Muscle of back (tissue), 13 donors: ENCODE measurements at places on chromosomes 11 and 22. TPM values are rescaled to one million over a fixed set of nuclear protein-coding genes. Genes with fewer than 3 reads are reported as not detected.

- no peak for DNase-seq
These were observed 25.5 kb upstream of the CECR2 start for GRCh38 chr22:17343766-17344165.

DNA sequence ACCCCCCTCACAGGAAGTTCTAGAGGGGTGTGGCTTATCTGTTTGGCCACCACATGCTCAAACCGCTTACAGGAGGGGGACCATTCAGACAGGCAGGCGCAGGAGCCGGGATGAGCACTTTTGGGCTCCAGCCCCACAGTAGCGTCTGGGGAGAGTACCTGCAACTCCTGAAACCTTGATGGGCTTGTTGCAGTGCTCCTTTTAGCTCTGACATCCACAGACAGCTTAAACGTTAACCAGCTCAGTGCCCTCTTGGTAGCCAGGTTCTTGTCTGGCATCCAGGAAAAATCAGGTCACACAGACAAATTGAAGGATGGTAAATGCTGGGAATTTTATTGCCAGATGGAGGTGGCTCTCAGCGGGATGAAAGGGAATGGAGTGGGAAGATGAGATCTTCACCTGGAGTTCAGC is 326.3 kb downstream of the ETS1 start:
- DNase-seq: no peak

DNA sequence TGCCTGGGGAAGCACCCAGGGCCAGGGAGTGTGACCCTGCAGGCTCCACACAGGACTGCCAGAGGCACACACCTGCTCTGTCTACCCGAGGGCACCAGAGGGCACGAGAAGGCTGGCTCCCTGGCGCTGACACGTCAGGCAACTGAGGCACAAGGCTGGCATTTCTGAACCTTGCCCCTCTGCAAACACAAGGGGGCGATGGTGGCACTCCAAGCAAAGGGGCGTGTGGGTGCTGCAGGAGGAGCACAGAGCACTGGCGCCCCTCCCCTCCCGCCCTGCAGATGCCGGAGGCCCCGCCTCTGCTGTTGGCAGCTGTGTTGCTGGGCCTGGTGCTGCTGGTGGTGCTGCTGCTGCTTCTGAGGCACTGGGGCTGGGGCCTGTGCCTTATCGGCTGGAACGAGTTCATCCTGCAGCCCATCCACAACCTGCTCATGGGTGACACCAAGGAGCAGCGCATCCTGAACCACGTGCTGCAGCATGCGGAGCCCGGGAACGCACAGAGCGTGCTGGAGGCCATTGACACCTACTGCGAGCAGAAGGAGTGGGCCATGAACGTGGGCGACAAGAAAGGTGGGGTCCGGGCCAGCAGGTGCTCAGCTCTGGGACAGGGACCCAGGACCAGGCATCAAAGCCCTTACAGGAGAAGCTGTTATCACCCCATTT is 20.8 kb upstream of the TXNRD2 start:
- no peak for DNase-seq

- DNase-seq: no peak
These were observed 469 bp upstream of the OSBP2 start for GRCh38 chr22:30694171-30694639.

GRCh38 chr11:102560555-102561011 is 30.0 kb upstream of the MMP7 start:
- peak; percentile 10 for DNase-seq

GRCh38 chr11:126969865-126970479 is 30.6 kb downstream of the KIRREL3 start:
- DNase-seq: peak; percentile 8

DNA sequence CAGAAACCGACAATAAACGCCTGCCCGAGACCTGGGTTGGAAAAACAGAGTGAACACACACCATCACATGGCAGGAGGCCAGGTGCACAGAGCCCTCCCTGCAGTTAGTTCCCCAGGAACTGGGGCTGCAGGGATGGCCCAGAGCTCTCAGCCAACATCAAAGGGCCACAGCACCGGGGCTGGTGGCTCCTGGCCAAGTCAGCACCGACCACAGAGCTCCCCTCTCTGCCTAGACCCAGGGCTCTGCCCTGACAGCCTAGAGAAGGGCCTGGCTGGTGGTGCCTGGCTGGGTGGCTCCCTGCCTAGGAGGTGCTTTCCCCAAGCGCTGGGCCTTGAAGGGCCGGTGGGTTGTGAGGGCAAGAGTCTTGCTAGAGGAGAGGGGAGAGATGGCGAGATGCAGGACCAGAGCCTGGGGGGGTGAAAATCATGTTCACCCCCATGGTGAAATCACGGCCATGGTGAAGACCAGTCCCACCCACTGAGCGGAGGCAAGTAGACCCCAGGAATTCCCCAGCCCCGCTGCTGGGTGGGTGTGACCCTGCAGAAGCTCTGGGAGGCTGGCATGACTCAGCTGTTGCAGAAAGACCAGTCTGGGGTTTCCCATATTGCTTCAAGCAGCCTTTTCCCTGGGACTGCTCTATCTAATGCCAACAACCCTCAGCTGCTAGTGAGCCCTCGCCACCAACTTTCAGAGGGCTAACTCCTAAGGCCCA is 7.2 kb upstream of the BID start:
- DNase-seq: no peak

DNA sequence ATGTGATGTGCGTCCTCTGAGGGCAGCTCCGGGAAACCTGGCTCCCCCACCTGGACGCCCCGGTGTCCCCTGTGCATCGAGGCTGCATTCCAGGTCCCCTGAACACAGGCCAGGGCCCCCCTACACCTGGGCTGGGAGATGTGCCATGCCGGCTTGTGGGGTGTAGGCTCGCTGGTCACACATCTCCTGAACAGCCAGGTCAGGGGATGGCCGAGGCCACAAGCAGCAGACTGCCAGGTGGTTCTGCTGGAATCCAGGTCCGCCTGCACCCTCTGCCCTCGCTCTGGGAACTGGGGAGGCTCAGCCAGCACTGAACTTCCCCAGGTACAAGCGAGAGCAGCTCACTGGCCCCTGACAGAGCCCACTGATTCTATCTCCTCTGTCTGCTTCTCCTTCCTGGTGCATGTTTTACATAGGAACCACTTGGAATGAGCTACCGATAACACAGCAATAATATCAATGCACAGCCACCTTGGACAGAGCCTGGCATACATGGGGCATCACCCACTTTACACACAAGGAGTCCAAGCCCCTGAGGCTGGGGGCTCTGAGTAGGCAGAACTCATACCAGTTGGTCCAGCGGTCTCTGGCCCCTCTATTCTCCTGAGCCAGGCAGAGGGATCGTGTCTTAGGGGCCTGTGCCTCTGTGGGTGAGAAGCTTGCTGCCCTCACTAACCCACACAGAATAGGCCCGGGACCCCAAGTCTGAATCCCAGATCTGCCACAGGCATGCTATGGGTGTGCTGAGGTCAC is 46.8 kb downstream of the TBX1 start:
- no peak for DNase-seq

- peak; percentile 40 for DNase-seq
These were observed 69.4 kb upstream of the AMPD3 start for GRCh38 chr11:10385696-10386095.

DNA sequence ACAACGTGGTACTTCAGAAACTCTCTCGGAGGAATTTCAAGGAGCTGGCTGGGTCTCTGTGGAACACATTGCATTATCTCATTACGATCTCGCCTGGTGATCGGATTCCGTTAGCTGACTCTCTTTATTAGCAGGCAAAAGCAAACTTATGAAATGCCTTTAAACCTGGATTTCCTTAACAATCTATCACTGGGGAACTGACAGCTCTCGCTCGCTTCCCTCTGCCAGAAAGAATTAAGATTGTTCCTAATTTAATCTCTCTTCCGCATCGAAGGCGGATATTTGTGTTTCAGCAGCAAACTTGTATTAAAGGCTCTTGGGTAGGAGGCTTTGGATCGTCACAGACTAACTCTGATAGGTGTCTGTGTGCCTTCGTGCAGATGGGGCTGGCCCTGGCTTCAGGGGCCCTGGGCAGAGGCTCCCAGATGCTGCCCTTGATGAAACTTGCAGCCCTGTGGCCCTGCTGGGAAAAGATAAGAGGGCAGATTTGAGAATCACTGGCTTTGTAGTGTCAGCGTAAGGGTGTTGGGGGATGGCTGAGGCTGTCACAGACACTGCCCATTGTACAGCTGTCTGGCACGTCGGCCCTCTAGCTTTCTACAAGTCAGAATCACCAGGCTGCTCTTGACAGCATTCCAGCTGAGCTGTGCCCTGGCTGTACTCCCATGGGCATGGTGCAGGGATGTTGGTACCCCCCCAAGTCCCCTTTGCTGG is 162.2 kb upstream of the NECTIN1 start:
- DNase-seq: no peak

GRCh38 chr11:65478388-65479183 is 20.3 kb upstream of the MALAT1 start:
- DNase-seq: no peak

GRCh38 chr11:66221726-66222236 is 46.7 kb upstream of the RAB1B start:
- DNase-seq: no peak

- no peak for DNase-seq
These were observed 73.2 kb downstream of the ARHGAP8 start for GRCh38 chr22:44825310-44826150.

DNA sequence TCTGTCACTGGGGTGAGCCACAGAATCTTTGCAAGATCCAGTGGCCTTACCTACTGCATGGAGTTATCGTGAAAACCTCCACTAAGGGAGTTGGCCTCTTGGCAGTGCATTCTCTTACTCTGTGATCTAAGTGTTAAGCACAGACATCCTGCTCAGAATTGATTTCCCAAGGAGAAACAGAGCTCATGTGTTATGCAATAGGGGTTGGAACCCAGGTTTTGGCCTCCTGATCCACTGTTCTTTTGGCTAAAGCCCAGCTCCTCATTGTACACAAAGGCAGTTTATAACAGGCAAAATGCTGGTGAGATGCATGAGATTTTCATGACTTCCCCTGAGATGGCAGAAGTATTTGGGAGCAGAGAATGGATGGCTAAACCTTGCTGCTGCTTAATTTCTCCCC is 11.8 kb downstream of the DTX4 start:
- DNase-seq: peak; percentile 60

- peak; percentile 9 for DNase-seq
These were observed 3.1 kb upstream of the TNNT3 start for GRCh38 chr11:1916132-1916985.

DNA sequence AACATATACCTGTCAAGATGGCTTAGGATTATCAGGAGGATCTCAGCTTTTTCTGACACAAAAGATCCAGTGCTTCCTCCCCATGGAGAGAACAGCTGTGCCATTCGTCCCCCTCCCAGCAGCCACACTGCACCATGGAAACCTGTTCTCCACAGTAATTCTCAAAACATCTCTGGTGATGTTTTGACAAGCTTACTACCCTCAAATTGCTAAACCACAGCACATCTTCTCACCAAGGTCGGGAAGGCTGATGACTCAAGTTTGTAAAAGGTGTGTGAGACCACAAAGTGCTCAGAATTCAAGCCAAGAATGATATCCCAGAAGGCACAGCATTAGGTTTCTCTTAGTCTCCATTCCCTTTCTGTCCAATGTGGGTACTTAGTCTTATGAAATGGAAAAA is 3.9 kb upstream of the RAB38 start:
- DNase-seq: no peak

DNA sequence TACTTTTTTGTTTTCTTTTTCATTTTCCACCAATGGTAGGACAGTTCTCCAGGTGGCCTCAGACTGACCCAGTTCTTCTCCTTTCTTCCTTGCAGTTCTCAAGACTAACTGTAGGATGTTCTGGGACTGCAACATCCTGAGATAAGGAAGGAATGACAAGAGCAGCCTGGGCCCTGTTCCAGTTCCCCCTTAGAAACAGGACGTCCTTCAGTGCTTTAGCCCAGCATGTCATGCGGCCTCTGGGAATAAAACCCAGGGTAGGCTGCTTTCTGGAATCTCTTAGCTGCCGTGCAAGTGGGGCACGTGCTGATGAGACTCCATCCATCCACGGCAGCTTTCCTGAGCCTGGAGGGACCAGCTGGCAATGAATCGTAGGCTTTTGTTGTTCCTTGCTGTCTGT is 24.0 kb upstream of the CADM1 start:
- DNase-seq: peak; percentile 23

DNA sequence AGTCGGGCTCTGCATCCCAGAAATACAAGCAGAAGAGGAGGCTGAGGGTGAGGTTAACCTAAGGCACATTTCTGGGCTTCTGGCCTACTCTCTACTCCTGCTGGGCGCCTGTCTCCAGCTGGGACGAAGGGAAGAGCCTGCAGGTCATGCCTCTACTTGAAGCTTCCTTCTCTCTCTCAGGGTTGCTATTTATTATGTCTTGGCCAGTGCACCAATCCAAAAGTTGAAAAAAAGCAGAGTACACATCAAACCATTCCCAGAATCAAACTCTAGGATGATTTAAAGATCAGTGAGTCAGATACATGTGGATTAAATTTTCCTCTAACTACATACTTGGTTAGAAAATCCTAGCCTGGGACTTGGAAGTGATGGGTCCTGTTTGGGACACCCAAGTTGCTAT is 60.2 kb upstream of the CDON start:
- DNase-seq: no peak

GRCh38 chr11:23988381-23989006 is 508.4 kb upstream of the LUZP2 start:
- DNase-seq: peak; percentile 67

DNA sequence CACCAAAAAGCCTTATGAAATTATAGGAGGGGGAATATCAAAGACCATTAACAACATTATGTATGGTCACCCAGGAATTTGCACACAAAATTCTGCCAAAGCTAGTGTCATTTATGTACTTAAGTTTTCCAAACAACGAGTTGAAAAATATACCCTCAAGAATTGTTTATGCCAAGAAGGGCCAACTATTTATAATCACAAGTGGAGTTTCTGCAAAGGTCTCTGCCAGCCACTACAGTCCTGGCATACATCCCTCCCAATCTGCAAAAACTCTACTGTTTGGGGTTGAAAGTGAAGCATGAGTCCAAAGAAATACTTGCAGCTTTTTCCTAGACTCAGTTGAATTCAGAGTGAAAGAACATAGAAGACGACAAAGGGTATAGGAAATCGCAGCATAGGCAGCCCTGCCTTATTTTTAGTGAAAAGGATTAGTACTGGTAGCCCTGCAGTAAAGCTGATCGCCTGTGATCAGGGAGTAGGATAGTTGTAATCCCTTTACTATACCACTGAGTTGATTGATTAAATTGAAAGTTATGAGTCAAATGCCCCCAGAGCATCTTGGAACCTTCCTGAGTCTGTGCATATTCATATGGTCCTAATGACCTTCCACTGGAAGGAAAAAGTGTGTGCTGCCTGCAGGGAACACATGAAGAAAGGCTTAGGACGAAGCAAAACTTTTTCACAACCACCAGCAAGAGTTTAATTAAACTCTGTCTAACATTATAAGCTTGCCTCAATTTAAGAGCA is 144.0 kb downstream of the SPON1 start:
- peak; percentile 28 for DNase-seq

IGSF22 gene
- 0.72 TPM for polyA plus RNA-seq

TRIM51 gene
- polyA plus RNA-seq: not detected

P2RY6 gene
- polyA plus RNA-seq: 1.9 TPM

A4GALT gene
- polyA plus RNA-seq: 21.8 TPM

OR52H1 gene
- not detected for polyA plus RNA-seq

TTC28 gene
- polyA plus RNA-seq: 28.1 TPM

GLYAT gene
- polyA plus RNA-seq: not detected

ABTB2 gene
- polyA plus RNA-seq: 5.6 TPM
